ENCODE measurements at places on chromosomes 7 and 10. TPM values are rescaled to one million over a fixed set of nuclear protein-coding genes. Genes with fewer than 3 reads are reported as not detected.

DNA sequence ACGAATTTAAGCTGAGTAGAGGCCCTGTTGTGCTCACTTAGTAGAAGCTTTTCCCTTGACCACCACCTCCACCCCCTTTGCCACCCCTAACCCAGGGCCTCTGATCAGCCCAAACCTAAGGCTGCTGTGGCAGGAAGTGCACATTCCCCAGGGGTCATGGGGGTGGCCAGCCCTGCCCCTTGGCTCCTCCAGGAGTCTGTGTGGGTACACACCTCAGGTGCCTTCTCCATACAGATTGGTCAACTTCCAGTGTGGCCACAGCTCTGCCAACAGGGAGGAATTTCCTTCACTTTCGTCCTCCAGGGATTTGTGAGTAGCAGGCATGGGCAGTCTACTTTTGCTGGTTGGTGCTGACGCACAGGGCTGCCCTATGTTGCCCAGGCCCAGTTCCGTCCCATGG, 249.9 kb upstream of the ZNF32 start:
- H3K4me1 ChIP-seq = no peaks in the 10 kb centered on the region
- H3K4me3 ChIP-seq = no peak overlapping the region
- no peaks in the 10 kb centered on the region for H3K36me3 ChIP-seq
- no peak overlapping the region for H3K27ac ChIP-seq
- DNase-seq = no peak
- peaks cover 31% of the 10 kb centered on the region for H3K27me3 ChIP-seq

DNA sequence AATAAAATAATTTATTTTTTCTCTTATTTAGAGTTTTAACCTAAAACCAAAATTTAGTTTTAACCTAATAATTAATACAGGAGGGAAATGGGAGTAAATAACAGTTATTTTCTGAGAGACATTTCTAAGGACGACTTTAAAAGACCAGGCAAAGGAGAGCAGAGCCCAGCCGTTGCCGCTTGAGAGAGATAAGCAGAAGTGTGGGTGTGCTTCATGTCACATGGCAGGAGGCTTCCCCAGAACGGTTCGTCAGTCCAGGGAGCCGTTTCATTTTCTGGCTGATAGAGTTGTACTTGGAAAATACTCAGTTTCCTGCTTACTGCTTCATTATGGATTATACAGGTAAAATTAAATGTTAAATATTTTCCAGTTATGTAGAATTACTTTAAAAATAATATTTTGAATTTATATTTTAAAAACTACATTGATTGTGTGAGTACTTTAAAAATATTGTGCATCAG, 61.4 kb downstream of the ST7 start:
- no peak for DNase-seq
- H3K27me3 ChIP-seq = no peaks in the 10 kb centered on the region
- no peak overlapping the region for H3K4me3 ChIP-seq
- no peak overlapping the region for H3K27ac ChIP-seq
- no peaks in the 10 kb centered on the region for H3K36me3 ChIP-seq

DNA sequence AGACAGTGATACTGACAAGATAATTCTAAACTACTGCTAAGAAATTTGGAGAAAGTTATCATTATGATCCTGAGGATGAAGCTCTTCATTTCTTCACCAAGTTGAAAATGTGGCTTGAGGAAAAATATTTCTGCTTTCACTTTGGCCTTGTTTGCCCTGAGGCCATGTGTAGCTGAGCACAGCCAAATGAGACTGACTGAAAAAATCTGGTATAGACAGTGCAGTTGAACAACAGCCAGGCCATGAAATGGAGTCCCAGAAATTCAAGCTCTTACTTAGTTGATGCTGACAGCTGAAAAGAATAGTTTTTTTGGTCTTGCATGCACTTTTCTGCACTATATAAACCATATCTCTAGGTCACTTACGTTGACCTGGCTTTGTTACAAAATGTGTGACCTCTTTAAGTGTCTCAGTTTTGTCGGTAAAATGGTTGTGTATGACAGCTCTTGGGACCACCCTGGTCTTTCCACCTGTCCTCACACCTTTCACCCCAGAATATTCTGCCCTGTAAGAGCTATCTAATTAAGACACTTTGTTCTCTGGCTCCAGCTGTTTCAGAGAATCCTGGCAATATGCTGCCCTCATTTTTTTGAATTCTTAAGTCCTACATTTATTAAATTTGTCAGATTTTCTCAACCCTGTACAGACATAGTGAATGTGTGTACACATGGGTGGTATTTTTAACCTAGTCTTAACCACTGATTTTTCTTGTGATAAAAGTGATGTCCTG, 91.3 kb downstream of the CD36 start:
- H3K27me3 ChIP-seq = no peaks in the 10 kb centered on the region
- H3K4me3 ChIP-seq = no peak overlapping the region
- no peak for DNase-seq
- H3K36me3 ChIP-seq = no peaks in the 10 kb centered on the region

GRCh38 chr7:27249724-27250556, 7.3 kb downstream of the EVX1 start:
- no peaks in the 10 kb centered on the region for H3K27me3 ChIP-seq
- no peaks in the 10 kb centered on the region for H3K4me1 ChIP-seq
- no peak overlapping the region for H3K27ac ChIP-seq
- no peak for DNase-seq
- no peak overlapping the region for H3K4me3 ChIP-seq

MLXIPL gene
- 79.4 TPM for total RNA-seq

GRCh38 chr10:13086056-13086455, 13.9 kb upstream of the OPTN start:
- H3K27me3 ChIP-seq = no peaks in the 10 kb centered on the region
- H3K4me1 ChIP-seq = peaks cover 17% of the 10 kb centered on the region
- no peak overlapping the region for H3K4me3 ChIP-seq
- H3K27ac ChIP-seq = no peak overlapping the region

ADAM8 gene
- total RNA-seq = 4.1 TPM
